NCI-H1417 (cell line): ENCODE measurements at places on chromosomes 13 and 19.
A peak's percentile ranks its signal among the peaks of the same experiment; 100 is the strongest.

DNA sequence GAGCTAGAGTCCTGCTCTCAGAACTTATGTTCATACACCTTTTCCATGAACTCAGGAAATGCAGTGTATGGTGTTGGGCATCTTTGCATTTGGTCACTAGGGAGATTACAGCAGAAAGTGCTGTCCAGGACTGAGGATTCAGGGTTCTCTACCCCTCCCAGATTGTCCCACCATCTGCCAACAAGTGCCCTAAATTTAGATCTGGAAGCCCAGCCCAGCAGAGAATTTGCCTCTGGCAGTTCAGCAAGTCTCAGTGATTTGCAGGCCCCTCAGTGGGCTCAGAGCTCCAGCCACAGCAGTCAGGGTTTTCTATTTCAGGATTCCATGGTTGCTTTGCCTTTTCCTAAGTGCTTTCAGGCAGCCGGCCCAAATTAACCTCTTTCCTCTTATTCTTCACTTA, 23.4 kb downstream of the CNFN start:
- DNase-seq: no peak

DNA sequence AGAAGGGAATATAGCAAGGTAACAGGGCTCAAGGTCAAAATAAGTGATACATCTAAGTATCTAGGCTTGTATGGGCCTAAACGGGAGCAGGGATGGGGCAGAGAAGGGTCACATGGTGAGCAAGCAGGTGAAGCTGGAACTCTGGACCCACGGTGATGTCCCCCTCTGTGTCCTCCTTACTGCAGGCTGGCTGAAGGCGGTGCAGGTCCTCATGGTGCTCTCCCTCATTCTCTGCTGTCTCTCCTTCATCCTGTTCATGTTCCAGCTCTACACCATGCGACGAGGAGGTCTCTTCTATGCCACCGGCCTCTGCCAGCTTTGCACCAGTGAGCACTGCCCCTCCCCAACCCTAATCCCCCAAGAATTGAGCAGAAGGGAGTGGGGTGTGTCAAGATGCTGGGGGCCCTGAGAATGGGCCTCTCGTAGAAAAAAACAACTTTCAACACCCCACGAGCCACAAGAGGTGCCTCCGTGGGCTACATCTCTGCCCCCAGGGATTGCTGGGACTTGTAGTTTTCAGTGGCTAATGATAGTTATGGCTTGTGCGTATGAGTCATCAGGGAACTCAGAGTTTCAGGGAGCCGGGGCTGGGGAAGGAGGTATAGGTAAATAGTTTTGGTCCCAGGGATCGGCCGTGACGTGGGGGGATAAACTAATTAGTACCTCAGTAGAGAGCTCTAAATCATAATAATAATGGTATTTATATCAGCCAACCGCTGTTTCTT, 4.0 kb downstream of the EMP3 start:
- DNase-seq: peak; percentile 39

GRCh38 chr13:71722206-71722605, 144.8 kb downstream of the DACH1 start:
- no peak for DNase-seq

DNA sequence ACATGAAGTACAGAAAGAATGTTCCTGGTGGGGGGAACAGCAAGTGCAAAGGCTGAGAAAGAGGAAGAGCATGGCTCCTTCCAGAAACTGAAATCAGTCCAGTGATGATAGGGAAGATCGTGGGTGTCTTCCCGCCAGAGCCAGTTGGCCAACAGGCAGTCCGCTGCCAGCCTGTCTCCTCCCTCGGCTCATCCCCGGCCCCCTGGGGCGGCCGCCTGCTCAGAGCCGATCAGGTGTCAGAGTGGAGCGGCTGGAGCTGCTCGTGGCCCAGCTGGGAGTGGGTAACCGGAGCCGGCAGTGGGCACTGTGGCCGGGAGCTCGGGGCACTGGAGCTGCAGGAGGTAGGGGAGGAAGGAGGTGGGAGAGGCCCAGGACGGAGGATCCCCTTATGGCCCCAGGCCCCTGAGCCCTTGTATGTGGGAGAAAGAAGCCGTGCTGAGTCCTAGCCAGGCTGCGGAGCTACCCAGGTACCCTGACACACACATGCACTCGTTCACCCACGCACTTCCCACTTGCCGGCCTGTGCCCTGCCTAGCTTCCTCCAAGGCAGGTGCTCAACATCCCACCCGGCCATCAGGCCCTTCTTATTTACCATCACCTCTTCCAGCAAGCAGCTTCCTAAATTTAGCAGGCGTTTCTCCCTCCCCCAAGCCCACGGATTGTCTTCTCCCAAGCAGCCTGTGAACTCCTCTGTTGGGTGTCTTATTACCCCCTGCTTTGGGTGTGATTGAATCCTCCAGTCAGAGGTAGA, 1.7 kb downstream of the ANKRD24 start:
- DNase-seq: peak; percentile 81

GRCh38 chr13:108588516-108588915, 40.9 kb upstream of the MYO16 start:
- no peak for DNase-seq

DNA sequence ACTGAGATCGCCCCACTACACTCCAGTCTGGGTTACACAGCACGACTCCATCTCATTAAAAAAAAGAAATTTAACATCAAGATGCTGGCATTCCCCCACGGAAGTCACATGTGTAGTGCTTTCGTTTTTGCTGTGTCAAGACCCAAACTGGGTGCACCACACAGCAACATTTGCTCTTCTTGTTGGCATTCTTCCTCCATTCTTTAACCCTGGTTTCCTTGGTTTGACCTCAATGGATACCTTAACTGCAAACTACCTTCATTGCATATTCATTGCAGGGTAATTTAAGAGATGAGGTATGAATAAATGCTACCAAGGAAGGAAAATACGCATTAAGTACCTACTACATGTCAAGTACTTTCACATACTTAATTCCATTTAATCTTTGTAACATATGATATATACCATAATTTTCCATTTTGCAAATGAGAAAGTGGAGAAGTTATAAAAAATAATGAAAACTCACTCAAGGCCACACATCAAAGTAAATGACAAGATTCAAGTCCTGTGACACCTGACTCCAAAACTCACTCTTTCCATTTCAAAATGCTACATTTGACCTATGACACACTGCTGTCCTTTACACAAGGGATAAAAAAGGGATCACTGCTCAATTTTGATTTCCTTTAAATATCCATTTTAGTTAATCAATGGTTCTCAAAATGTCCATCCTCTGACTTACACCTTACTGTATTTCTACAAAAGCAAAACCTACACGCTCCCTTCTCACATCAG, 59.2 kb downstream of the STK24 start:
- DNase-seq: no peak

DNA sequence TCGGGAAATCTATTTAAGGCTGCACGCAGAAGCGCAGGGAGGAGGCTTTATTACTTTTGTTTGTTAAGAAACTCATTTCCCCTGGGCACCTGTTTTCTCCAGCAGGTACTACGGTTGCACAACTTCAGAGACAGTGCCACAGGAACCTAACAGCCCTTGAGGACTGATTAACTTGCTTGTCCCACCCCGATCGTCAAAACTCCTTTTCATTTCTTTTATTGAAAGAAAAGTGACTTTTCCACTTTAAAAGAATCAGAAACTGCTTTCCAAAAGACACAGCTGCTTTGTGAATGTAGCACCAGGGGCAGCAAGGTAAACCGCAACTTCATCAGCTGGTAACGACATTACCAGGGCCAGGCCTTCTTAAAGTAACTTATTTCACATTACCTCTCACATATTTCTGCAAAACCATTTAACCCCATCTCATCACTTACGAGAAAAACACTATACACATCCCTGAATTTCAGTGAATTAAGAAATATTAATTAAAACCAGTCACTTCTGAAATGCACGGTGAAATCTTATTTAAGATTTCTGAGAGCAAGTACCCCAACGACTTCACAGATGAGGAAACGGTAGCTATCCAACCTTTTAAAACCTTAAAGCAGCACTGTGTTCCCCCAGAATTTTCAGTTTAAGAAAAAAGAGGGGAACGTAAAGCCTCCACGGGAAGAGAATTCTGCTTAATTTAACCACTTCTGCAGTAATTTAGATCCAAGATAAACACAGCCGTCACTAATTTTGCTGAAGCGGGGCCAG, 1.4 kb downstream of the ANKRD10 start:
- peak; percentile 42 for DNase-seq

DNA sequence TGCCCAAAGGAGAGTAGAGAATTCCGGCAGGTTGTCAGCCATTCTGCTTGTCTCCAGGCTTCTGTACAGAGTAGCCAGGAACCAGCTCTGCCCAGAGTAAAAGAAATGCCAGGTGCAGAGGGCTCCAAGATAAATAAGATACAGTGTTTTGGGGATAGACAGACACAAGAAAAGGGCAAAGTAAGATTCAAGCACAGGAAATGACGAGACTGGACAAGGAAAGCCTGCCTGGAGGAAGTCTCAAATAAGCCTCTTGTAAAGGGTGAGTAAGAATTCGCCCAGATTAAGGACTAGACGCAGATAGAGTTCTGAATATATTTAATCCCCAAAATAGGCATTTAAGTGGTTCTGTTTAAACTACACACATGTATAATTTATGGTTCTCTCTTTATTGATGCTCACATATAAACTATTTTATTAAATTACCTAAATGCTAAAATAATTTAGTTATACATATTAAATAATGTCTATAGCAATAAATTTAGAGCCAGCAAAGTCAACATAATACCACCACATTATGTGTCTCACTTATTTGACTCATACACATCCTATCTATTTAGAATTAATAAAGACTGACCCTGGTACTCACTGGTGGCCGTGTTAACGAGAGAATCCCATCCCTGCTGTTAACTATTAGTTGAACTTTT, 98.4 kb upstream of the RAP2A start:
- no peak for DNase-seq

DNA sequence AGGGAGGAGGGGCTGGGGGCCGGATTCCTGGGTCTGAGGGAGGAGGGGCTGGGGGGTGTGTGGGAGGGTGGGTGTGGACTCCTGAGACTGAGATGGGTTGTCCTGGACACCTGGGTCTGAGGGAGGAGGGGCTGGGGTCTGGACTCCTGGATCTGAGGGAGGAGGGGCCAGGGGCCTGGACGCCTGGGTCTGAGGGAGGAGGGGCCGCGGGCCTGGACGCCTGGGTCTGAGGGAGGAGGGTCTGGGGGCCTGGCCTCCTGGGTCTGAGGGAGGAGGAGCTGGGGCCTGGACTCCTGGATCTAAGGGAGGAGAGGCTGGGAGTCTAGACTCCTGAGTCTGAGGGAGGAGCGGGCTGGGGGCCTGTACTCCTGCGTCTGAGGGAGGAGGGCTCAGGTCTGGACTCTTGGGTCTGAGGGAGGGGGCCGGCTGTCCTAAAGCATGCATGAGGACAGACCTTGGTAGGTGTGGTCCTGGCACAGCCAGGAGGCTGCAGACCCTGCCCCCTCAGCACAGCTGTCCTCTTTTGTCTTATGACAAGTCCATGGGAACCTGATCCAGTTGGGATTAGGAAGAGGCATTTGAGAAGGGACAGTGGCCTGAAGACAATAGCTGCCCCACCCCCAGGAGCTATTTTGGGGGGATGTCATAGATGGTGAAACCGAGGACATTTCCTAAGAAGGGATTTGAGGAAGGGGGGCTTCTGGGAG, 1.3 kb downstream of the TNNT1 start:
- DNase-seq: no peak

GRCh38 chr19:3987619-3988371, 2.5 kb upstream of the EEF2 start:
- DNase-seq: peak; percentile 82

GRCh38 chr13:100254002-100254401, 165.1 kb downstream of the PCCA start:
- DNase-seq: no peak

GRCh38 chr13:46554951-46555350, 2.0 kb downstream of the LRCH1 start:
- no peak for DNase-seq

GRCh38 chr13:48401480-48401879, 11.4 kb downstream of the LPAR6 start:
- no peak for DNase-seq

- no peak for DNase-seq
Measured at GRCh38 chr13:73109288-73109899, 50.6 kb downstream of the KLF5 start.

DNA sequence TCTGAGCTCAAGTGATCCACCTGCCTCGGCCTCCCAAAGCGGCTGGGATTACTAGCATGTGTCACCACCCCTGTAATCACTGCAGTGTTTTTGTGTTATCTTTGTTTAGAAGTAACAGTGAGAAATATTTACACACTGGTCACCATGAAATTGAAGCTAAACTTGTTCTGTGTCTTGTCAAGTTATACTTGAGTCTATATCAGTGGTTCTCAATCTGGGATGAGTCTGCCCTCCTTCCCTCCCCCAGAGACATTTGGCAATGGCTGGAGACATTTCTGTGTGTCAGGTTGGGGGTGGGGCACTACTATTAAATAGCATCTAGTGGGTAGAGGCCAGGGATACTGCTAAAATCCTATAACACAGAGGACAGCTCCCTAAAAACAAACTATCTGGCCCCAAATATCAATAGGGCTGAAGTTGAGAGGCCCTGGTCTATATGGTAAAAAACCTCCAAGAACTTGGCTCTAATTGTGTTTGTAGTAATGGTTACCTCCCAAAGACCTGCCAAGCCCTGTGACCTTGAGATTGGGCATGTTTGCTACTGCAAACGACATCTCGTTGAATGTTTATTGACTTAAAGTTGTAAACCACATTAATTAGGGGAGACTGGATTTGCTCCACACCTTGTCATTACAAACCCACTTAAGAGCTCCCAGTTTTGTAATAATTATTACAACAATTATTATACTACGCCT, 6.9 kb downstream of the CTU1 start:
- peak; percentile 14 for DNase-seq

GRCh38 chr19:40104754-40105153, 14.0 kb upstream of the ZNF780A start:
- DNase-seq: no peak

- DNase-seq: no peak
Measured at GRCh38 chr19:46571495-46571894, 29.6 kb upstream of the CALM3 start.

DNA sequence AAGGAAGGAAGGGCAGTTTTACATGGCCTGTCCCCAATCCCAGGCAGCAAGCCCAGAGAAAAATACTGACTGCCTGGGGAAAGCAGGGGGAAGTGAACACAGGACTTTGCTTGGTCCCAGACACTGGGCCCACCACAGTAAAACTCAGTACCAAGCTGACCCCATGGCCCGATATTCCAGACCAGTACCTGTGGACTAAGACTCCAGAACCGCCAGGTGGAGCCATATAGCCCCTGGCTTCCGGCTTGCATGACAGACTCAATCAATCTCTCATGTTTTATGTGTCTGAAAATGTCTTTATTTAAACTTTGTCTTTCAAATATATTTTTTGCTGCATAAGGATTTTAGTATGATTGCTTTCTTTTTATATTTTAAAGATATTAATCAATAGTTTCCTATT, 767.9 kb upstream of the SLITRK6 start:
- no peak for DNase-seq
